Activated naive CD8-positive, alpha-beta T cell treated with anti-CD3 and anti-CD28 coated beads, Interleukin-2, amount 10 ng/mL, durations not matched to agents 7 days and 5 days (primary cell): ENCODE measurements at places on chromosomes 5 and 9.
A peak's percentile ranks its signal among the peaks of the same experiment; 100 is the strongest.

DNA sequence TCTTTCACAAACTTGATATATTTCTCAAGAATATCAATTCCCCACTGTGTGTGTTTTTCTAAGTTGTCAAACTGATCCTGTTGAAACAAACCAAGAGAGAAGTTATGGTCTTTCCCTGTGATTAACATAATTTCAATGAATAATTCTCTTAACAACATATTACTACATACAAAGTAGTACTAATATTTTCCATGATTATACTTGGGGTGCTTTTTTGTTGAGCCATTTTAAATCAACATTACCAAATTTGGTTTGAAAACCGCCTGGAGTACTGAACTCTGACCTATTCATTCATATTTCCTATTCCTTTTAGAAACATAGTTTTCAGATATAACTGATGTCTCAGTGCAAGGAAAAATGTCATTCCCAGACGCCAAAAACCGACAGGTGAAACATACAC, 48.1 kb downstream of the FNBP1 start:
- no peak for DNase-seq

GRCh38 chr5:39501397-39501796, 76.6 kb upstream of the DAB2 start:
- no peak for DNase-seq

DNA sequence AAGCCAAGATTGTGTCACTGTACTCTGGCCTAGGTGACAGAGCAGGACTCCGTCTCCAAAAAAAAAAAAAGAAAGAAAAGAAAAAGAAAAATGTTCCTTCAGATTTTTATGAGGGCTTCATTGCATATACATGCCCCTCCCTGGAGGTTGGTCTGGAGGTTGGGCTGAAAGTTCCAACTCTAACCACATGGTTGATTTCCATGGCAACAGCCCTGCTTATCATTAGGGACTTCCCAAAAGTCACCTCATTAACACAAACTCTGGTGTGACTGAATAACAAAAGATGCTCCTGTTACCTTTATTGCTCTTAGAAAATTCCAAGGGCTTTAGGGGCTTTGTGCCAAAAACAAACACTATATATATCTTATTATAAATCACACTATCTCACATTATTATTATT, 113.8 kb downstream of the TMC1 start:
- no peak for DNase-seq

GRCh38 chr9:85530721-85531120, 211.0 kb downstream of the AGTPBP1 start:
- DNase-seq = no peak

GRCh38 chr9:2012347-2012746, 2.8 kb upstream of the SMARCA2 start:
- DNase-seq = no peak

DNA sequence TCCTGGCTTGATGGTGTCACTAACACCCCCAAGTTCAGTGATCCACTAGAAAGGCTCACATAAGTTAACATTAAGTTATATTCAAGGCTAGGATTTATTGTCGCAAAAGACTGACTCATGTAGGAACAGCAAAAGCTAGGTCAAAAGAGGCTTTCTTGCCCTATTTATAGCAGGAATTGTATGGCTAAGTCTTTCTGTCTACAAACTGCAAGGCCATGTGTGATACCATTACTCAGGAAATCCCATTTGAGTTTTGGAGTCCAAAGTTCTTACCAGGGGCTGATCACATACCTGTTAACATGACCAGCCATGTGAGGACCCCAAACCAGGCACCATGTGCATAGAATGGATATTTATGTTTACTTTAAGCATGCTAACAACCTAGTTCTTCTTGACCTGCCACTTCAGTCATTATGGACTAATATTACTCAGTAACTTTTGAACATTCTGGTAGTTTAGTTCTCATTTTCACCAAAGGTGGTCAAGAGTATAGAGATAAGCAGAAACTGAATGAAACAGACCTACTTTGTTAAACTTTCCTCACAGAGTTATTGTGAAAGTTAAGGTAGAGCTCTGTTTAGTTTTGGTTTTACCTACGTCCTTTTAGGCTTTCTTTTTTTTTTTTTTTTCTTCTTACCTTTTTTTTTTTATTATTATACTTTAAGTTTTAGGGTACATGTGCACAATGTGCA, 281.1 kb downstream of the FER start:
- no peak for DNase-seq

DNA sequence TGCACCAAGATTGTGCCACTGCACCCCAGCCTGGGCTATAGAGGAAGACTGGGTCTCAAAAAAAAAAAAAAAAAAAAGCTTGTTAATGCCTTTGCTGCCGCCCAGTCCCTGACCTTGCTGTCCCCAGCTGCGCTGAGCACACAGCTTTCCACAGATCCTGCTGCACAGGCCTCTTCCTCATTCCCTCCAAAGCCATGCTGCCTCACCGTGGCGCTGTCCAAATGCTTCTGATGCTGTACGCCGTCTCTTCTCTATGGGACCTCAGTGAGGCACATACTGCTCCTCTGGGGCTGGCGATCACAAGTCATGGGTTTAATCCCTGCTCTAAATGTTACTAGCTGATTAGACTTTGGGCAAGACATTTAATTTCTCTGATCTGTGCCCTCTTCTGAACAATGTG, 234.1 kb downstream of the FBXL7 start:
- no peak for DNase-seq

DNA sequence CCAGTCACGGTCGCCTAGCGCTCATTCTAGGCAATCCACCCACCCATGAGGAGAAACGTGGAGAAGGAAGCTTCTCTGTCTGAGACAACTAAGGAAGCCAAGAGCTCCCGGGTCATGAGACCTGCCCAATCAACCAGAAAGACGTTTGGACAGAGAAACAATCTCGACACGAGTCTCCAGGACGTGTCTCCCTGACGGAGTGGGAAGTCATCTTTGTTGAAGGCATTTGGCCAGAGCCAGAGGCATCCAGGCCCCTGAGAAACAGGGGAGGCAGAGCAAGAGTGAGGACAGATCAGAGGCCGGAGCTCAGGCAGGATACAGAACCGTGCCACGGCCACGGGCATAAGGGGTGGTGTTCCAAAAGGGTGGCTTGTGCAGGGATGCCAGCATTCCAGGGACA, 479.0 kb downstream of the SPATA31A7 start:
- DNase-seq = no peak

DNA sequence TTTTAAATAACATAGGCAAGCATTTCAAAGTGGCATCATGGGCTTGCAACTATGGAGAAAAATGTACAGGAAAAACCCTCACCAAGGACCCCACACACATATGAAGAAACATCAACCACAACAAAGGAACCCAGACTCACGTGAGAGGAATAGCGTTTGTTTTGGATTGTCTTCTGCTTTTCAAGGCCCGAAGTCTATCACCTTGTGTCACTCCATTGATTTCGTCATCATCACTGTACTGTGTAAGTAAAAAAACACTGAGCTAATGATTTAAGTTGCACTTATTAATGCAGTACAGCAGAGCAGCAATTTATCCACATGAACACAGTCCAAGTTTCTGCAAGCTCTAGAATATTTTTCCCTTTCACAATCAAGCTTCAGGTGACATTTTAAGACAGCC, 72.4 kb downstream of the HABP4 start:
- no peak for DNase-seq

- no peak for DNase-seq
Measured at GRCh38 chr5:178499352-178499751, 90.8 kb downstream of the COL23A1 start.

- DNase-seq = no peak
Measured at GRCh38 chr9:8895861-8896224, 1096.3 kb upstream of the DMAC1 start.

DNA sequence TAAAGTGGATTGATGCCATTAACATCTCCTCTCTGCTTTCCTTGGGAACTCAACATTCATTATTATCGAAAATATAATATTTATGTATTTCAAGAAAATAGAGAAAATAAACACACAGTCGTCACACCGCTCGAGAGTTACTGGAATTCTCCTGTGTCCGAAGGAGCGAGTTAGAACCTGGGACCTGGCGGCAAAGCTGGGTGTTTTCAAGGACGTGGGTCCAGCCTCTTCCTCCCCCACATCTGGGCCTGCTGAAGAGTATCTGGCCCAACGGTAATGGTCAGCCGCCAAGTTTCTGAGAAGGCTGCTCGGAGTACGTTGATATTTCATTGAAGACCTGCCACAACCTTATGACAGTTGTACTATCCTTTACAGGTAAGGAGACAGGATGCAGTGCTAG, 47.9 kb downstream of the IRX2 start:
- DNase-seq = no peak

DNA sequence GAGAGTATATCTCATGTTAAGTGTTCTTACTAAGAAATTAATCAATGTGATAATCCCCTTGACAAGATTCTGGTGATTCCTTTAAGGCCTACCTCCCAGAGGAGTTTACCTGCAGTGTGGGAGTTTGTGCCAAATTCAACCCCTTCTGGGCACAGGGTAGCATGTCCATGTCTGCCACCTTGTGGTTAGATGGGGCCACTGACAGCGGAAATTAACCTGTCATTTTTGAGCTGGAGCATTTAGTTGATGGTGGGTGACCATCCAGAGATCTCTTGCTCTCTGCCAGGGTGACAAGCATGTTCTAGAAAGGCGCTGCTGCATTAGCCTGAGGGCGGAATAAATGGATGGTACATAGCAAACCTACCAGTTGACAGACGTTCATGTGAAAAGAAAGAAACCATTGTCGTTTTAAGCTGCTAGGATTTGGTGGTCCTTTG, 132.2 kb downstream of the FBXO4 start:
- DNase-seq = peak; percentile 37

DNA sequence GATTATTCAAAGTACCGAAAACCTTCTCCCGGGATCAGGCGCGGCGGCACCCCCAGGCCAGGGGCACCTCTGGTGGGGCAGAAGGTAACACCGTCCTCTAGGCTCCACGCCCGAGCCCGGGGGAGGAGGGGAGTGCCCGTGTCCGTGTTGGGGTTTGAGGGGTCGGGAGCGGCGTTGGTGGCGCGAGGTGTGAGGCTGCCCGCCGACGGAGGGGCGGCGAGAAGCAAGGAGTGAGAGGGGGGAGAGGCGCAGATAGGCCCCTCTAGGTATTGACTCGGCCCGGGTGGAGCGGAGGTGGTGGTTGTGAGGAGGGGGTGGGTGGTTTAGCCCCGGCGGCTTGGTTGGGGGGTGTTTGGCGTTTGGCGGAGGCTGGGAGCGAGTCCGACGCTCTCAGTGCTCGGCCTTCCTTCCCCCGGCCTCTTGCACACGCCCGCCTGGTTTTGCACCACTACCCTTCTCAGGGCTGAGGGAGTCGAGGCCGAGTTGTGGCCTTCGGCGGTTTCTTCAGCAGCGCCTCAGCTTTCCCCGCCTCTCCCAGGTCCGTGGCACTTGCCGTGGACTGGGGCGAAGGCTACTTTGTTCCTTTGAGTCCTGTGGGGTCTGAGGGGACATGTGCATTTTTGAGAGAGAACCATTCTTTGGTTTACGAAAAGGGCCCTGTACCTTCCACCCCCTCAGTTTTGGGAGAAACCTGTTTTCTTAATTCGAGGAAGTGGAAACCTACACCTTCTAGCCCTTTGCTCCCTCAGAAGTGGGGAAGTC, 450 bp downstream of the GPBP1 start:
- no peak for DNase-seq

DNA sequence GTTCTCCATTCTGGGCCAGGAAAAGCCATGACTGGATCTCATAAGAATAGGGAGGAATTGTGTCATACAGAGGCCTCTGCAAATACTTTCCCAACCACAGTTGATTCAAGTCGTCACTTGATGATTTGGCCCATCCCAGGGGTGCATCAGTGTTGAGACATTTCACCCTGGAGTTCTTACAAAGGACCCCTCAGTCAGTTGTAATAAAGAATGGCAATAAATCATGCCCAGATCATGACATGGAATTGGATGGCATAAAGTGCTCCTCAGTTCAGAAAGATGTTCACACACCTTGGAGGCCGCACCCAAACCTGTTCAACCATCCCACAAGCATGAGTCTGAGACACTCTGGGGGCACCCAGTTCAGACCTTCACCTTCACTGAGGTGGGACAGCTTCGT, 168.1 kb downstream of the NR3C1 start:
- no peak for DNase-seq

GRCh38 chr5:67467110-67467509, 270.5 kb upstream of the CD180 start:
- DNase-seq = no peak

DNA sequence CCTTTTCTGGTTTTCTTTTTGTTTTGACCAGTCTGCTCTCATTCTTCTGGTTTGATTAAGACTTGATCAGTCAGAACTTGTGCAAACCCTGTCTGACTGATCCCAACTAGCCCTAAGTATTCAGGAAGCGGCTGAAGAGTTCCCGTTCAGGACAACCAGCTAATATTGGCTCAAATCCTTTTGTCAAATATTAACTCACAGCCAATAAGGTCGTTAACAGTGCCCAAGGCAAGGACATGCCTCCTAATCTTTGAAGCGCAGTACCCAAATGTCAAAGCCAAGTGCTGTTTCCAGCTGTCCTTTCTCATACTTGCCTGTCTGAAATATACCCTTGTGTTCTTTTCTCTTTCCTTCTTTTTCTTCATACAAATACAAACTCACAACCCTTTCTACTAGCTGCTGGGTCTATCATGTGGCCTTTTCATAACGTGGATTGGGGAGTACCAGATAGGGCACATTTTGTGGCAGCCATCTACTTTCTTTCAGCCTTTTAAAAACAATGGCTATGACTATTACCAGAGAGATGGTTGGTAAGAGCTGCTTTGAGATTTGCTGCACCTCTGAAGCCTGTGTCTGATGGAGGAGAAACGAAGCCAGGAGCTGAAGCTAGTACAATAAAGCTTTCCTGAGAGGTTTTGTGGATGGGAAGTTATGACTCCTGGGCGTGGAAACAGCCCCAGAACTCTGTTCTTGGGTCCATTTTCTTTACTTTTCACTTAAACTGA, 266.4 kb upstream of the ZNF608 start:
- DNase-seq = no peak

DNA sequence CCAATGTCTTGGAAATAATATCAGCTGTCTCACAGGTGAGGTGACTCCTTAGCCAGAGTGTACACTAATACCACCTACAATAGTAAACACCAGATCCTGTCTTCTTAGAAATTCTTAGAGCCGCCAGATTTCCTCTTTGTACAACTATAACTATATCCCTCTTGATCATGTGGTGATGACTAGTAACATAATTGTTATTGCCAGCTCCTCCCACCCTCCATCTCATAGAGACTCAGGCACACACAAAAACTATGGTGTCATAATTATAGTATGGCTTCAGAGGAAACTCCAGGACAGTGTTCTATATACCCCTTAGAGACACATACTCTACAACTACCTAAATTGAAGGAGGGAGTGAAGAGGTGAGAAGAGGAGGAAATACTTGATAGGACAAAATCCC, 33.1 kb downstream of the PGGT1B start:
- no peak for DNase-seq

GRCh38 chr5:37806016-37806415, 33.8 kb downstream of the GDNF start:
- no peak for DNase-seq

DNA sequence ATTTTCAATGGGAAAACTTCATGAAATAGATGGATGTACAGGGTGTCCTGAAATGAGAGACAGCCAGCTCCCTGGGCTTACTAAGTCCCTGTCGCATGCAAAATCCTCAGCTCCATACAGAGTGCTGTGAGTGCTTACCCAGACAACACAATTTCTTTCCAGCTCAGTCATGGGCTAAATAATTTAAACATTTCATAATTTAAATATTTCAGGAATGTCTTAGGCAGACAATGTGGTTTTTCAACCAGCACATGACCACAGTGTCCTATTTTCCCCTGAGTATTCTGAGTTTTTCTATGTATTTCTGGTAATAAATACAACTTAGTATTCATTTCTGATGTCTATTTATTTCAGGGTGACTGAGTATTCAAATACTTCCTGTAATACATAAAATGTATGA, 188.5 kb upstream of the SNX2 start:
- no peak for DNase-seq
